ENCODE measurements at places on chromosomes 11 and 22.

- no peaks in the 10 kb centered on the region for H3K36me3 ChIP-seq
- DNase-seq = no peak
- H3K27me3 ChIP-seq = no peaks in the 10 kb centered on the region
- no peak within 1 kb of the TSS for H3K4me3 ChIP-seq
These were observed at the start of gene HBD for GRCh38 chr11:5234381-5234834. Gene HBD, minus strand, starts transcription at chr11:5234483. Its CDS starts 50 bp downstream, at chr11:5234433.

GRCh38 chr22:48779661-48780596, 1047.7 kb downstream of the BRD1 start:
- H3K4me1 ChIP-seq = no peaks in the 10 kb centered on the region

- no peaks in the 10 kb centered on the region for H3K27me3 ChIP-seq
- peaks cover 2% of the 10 kb centered on the region for H3K36me3 ChIP-seq
- no peak for DNase-seq
- no peak within 1 kb of the TSS for H3K27ac ChIP-seq
These were observed at the start of gene ALDH3B1 for GRCh38 chr11:68010090-68011041. Gene ALDH3B1, plus strand, starts transcription at chr11:68010327. Its CDS starts 4,971 bp downstream, at chr11:68015298.

GRCh38 chr11:111185266-111185665, 60.3 kb upstream of the POU2AF2 start:
- no peaks in the 10 kb centered on the region for H3K27me3 ChIP-seq
- H3K4me1 ChIP-seq = no peaks in the 10 kb centered on the region
- no peak for DNase-seq
- H3K4me3 ChIP-seq = no peak overlapping the region
- no peaks in the 10 kb centered on the region for H3K36me3 ChIP-seq
- no peak overlapping the region for H3K27ac ChIP-seq

GRCh38 chr11:117442869-117443239, 115.2 kb downstream of the CEP164 start:
- H3K4me3 ChIP-seq = no peak overlapping the region
- H3K4me1 ChIP-seq = peaks cover 3% of the 10 kb centered on the region
- DNase-seq = no peak
- no peaks in the 10 kb centered on the region for H3K36me3 ChIP-seq
- no peaks in the 10 kb centered on the region for H3K27me3 ChIP-seq
